ENCODE measurements at places on chromosomes 5 and 9.

DNA sequence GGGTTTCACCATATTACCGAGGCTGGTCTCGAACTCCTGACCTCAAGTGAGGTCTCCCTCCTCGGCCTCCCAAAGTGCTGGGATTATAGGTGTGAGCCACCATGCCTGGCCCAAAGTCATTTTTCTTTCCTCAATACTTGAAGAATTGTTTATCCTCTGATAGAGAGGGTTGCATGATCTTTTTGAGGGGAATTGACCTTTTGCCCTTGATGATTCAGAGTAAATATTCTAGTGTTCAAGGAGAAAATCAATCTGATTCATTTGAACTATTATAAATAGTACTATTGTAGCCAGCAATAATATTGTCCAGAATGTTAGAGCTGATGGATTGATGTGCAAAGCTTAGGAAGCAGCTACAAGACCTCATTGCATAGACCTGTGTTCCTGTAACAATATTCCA, 47.1 kb downstream of the UGCG start:
- no peak for DNase-seq

DNA sequence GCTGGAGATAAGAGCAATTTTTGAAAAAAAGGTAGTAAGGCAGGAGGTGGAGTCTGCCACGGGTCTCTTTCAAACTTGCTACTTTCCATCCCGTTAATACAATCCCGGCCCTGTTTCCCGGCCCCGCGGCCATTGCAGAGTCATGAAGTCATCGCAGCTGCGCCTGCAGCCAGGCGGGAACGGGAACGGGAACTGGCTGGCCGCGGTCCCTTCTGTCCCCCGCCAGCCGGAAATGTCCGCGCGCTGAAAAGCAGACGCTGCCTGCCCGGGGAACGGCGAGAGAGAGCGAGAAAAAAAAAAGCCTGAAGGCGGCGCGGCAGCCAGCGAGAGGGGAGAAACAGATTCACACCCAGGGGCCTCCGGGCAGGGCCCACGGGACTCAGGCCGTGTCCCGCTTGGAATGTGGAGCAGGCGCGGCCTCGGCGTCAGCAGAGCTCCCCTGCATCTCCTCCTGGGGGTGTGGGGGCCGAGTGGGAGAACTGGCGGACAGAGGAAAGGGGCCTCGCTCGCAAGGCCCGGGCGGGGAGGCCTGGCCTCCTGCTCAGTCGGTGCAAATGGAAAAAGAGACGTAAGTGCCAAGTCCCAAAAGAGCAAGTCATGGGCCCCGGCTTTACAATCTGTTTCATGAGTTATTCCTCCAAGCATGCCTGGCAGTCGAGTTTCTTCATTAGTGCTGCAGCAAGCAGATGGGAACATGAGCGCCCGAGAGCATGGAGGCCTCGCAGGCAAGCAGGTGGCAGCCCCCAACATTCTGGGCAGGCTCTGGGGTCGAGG, 201.2 kb upstream of the GAS1 start:
- peak; percentile 15 for DNase-seq

GRCh38 chr5:9529041-9529480, 16.8 kb downstream of the SEMA5A start:
- DNase-seq, result no peak

- no peak for DNase-seq
Observed at GRCh38 chr5:36355516-36355915, 53.8 kb upstream of the RANBP3L start.

Measured in NCI-H146 (cell line).